Aorta (tissue), 5 donors: ENCODE measurements at places on chromosomes 3 and 15.

DNA sequence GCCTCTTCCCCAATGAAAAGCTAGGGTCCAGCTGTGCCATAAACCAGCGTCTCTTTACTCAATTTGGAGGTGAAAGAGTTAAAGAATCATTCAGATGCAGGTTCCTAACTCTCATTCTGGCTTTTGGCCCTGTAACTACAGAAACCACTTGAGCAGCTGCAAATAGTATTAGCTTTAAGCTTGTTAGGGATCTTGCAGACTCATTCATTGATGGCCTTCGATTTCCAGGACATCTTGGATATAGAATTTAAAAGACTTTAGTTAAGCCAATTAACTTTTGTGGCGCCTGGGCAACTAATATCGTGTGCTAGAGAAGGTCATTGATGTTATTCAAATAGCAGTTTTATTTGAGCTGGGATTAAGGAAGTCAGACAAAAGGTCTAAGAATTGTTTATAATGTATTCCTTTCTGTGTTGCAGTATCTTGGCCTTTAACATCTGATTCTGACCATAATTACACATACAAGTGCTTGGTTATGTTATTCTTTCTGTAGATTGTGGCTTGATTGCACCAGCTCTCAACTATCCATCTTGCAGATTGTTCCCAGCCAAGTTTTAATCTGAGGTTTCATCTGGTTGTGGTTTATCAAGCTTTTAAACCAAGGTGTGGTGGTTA, 185.3 kb downstream of the CACNA2D3 start:
- no peak for DNase-seq

GRCh38 chr15:80924278-80924677, 65.3 kb downstream of the MESD start:
- peak; percentile 26 for DNase-seq

DNA sequence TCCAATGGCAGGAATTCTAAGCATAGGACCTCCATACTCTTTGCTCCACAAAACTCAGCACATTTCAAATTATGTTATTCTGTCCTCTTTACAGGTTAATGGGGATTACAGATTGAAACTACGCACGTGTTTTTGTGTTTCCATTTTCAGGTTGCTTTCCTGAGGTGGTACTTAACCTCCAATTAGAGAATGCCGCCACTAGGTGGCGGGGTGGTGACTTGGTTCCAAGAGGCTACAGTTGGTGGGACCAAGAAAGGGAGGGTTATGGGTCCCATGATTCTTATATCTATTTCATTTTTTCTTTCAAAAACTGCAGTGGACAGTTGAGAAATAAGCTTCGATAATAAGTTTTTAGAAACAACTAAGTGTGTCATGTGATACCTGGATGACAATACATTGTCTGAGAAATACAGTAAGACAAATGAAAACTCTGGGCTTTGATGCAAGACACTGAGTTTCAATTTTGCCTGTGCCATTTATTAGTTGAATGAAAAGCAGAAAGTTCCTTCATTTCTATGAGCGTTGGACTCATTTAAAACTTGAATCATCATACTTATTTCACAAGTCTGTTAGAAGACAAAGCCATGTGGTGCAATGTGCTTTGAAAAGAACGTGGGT, 539.0 kb downstream of the FGF12 start:
- DNase-seq, result peak; percentile 81

GRCh38 chr3:183857863-183858262, 26.8 kb downstream of the PARL start:
- DNase-seq, result no peak

DNA sequence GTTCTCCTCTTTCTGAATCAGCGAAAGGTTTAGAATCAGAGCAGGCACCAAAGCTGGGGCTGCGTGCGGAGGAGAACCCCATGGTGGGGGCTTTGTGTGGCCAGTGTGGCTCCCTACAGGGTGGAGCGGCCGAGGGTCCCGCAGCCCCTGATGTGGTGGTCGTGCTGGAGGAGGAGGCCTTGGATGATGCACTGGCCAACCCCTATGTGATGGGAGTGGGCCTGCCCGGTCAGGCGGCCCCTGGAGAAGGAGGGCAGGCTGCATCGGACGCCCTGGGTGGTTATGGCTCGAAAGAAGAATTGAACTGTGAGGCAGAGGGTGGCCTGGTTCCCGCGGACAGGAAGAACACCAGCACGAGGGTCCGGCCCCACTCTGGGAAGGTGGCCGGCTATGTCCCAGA, 1.4 kb downstream of the FGD5 start:
- DNase-seq, result no peak

- no peak for DNase-seq
Observed at GRCh38 chr15:43796566-43796965, 3.5 kb downstream of the SERINC4 start.

DNA sequence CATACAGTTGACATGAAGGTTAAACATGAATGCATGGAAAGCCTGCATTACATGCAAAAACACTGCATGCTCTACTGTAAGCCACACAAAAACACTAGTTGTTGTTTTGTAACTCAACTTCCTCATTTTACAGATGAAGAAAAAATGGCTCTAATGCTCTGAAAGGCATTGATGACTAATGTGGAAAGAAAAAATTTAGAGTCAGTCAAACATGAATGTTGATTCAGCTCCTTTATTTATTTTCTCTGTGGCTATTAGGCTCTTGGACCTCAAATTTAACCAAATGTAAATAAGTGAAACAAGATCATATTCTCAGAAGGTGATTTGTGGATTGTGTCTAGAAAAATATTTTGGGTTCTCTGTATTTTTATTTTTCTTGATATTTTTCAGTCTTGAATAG, 336.7 kb upstream of the ZNF717 start:
- no peak for DNase-seq

DNA sequence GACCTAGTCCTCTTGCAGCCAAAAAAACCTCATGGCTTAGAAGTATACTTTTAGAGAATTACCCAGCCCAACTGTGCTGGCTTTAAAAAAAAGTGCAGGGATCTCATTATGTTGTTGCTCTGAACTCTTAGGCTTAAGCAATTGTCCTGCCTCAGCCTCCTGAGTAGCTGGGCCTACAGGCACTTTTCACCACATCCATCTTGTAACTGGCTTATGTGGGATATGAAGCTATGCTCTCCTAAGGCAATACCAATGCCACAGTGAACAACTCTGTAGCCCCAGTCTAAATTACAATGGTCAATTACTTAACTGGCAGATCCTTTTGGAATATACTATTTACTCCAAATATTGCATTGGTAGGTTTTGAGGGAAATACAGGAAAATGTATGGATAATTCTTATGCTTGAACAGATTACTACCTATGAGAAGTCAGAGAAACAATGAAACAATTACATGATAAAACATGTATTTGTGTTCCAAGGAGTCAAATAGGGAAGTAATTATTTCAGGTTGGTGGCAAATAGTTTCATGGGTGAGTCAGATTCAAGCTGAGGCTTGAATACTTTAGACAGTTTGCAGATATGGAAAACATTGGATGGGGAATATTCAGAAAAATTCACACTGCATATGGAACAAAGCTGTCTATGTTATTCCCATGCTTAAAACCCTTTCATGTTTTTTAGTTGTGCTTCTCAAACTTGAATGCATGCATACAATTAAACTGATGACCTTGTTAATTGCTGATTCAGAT, 34.6 kb upstream of the GPR149 start:
- DNase-seq, result no peak

GRCh38 chr3:159792070-159792469, 196.6 kb upstream of the IL12A start:
- no peak for DNase-seq

GRCh38 chr15:48710952-48711495, 65.5 kb upstream of the FBN1 start:
- DNase-seq, result no peak

DNA sequence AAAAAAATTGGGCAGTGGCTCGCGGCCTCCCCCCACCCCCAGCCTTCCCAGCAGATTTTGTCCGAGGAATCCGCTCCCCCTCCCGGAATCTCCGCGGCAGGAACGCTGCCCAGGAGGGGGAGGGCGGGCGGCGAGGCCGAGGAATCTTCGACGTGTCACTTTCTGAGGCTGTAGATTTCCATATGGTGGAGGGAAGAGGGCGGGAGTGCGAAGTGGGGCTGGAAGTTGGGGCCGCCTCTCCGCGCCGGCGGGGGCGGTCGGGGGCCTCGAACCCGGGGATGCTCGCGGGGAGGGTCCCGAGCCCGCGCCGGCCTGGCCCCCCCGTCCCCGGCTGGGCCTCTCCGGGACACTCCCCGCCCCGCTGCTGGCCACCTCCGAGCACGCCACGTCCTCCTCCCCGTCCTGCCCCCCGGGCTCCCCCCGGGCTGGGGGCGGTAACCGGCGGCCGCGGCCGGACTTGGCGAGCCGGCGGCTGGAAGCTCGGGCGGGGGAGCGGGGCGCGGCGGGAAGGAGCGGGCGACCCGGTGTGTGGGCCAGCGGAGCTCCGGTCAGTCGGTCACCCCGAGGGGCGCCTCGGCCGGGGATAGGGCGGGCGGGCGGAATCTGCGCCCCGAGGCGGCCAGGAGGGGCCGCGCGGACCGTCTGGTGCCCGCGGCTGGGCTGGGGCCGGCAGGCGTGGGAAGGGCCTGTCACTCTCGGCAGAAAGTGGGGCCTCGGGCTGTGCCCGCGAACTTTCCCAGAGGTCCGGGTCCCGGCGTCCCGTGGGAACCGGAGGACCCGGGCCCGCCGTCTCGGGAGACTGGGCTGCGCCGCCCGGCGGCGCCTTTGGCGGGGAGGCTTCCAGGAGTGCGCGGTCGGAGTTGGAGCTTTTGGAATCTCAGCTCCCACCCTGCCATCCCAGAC, 951 bp downstream of the FNDC3B start:
- peak; percentile 96 for DNase-seq

DNA sequence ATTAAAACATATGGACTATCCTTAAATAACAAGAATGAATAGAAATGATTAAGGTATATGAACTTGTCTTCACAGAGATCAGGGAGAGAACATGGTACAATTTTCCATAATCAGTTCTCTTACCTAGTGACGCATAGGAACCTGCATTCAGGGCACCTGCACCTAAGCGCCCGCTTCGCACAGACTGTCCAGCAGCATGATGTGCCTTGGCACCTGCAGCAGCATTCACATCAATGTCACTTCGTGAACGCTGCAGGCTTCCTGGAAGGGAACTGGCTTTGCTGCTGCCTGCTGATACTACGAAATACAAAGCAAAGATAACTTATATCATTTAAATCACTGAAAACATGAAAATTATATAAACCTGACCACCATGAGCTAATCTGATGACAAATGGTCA, 115.2 kb downstream of the CLASP2 start:
- no peak for DNase-seq

GRCh38 chr3:49217688-49218470, 46.5 kb downstream of the KLHDC8B start:
- peak; percentile 53 for DNase-seq

DNA sequence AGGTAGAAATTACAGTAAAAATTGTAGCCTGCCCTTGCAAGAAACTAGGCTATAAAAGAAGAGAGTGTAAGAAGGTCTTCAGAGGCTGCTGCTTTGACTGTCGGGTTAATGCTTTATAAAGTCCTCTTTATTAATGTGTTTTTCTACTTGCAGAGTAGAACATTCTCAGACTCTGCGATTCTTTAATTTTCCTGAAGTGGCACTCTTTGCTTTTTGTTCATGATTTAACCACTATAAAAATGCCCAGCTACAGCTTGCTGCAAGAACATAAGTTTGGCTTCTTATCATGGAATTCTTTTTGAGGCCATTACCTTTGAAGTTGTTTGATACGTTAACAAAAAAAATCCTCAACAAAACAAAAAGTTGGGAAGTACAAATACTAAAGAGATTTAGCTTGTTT, 33.8 kb downstream of the MFSD1 start:
- no peak for DNase-seq
